ENCODE measurements at places on chromosomes 3 and 15.

- peak; percentile 73 for DNase-seq
Measured at GRCh38 chr15:90956274-90957030, 1.8 kb downstream of the RCCD1 start.

- DNase-seq = no peak
Measured at GRCh38 chr15:82178061-82178460, 84.5 kb downstream of the EFL1 start.

DNA sequence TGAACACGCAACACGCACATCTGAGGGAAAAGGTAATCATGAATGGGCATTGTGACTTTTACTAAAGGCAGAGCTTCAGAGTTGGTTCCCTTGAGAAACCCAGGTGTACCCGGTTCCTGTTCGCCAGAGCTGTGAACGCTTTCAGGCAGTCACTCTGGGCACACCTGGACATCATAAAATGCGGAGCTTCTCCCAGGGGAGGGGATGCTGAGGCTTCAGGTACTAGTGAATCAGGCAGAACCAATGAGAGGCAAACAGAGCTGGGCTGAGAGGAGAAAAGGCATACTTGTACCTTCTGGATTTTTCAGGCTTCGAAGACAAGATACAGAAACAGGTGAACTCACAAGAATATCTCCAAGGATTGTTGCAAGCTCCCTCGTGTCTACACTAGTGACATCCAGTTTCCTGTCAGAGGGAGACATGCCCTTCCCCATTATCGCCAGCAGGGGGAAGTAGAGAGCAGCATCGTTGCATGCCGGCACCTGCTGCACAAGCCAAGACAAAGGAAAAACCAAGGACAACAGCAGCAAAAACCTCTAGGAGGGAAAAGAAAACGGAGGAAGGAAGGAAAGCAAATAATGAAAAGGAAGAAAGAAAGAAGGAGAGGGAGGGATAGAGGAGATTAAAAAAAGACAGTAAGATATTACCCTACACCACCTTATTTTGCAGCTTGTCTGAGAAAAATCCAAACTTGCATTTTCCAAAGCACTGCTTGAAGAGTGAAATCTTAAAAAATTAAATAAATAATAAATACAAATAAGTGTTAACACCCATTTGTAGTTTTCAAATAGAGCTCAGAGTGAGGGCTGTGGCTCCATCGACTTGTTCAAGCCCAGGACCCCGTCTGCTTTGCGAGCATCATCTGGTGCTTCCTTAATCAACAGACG lies 2.0 kb downstream of the AHSG start:
- DNase-seq = peak; percentile 80

DNA sequence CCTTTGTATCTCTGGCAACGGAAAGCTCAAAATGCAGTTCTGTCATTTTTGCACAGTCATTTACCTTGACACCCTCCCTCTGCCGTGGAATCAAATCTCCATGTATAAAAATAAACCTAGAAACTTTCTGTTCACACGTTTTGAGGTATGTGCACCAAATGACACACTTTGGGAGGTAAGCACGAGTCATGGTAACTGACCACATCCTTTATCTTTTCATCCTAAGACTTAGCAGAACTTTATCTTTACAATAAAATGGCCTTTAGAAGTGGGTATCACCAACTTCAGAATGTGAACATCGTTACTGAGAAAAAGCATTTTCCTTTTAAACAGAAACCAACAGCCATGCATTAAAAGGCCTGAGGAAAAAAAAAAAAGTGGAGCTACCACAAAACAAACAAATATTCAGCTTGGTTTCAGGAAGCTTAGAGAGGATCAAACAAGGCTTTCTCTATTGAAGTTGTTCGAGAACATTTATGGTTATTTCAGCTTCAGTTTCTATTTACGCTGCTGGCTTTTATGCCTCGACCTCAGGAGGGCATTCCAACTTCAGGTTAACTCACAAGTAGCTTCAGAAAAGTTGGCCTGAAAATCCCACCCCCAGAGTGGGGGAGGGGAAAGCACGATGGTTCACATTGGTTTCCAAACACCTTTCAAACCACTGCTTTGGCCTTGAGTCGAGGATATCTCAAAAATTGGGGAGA lies 171.1 kb upstream of the ICE2 start:
- DNase-seq = no peak

- no peak for DNase-seq
Measured at GRCh38 chr3:64873400-64873799, 185.6 kb upstream of the ADAMTS9 start.

- no peak for DNase-seq
Measured at GRCh38 chr15:98703126-98703685, 54.9 kb downstream of the IGF1R start.

DNA sequence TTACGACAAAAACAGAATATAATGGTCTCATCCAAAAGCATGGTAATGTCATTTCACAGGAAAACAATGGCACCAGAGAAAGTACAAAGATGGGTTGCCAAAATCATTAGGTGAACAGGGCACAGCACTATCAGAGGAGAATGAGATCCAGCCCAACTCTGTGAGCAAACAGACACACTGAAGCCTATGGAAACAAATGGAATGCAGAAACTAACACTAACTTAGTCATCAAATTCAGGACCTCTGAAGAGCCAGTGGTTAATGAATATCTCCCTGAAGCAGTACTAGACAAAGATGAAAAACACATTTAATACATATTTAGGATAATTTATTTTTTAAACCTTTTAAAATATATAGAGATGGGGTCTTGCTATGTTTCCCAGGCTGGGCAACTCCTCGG lies 14.6 kb upstream of the RPS17 start:
- DNase-seq = no peak

DNA sequence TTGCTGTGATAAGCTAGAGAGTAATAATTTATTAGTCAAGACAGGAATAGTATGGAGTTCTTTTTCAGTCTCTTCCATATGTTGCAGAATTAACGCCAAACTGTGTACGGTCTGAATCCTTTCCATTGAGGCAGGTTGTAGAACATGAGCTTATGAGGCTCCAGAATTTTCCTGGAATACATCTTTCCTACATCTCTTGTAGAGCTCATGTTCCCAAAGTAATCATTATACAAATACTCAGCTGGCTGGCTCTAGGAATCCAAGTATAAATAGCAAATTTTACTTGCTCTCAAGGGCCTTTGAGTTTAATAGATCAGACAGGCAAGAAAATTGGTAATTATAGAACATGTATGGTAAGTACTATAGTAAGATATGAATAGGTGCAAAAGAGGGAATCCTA lies 419.4 kb downstream of the RBMS3 start:
- no peak for DNase-seq

GRCh38 chr15:89926158-89926557 lies 13.4 kb upstream of the ARPIN start:
- DNase-seq = no peak

GRCh38 chr15:22995795-22996194 lies 15.6 kb upstream of the CYFIP1 start:
- no peak for DNase-seq

DNA sequence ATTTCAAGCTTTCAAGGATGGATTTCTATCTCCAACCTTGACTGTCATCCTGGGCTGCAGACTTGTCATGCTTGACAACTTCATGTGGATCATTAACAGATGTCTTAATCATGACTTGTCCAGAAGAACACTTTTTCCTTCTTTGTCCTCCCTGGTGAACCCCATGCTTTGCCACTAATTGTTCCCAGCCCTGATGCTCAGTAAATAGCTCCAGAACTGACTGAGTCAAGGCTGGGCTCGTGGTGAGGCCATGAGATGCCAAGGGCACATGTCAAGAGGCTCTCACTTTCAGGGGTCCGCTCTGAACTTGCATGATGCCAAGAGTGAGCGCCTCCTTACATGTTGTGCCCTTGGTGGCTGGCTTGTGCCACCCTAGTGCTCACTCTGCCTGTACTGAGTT lies 48.9 kb upstream of the KY start:
- DNase-seq = no peak

DNA sequence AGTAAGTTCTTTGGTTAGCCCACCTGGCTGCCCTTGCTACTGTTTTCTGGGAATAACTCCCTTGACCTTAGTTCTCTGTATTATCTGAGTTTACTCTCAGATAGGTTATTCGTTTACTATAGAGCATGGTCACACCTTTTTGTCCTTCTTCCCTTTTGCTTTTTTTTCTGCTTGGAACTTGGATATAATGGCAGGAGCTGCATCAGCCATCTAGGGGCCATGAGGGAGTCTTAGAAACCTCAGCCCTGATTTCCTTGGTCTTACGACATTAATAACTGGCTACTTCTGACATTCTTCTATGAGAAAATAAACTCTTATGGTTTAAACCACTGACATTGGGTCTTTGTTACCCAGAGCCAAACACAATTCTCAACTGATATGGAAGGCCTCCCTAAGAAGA lies 3.4 kb upstream of the SLC51B start:
- no peak for DNase-seq

- no peak for DNase-seq
Measured at GRCh38 chr15:81126892-81127291, 7.2 kb upstream of the CFAP161 start.

DNA sequence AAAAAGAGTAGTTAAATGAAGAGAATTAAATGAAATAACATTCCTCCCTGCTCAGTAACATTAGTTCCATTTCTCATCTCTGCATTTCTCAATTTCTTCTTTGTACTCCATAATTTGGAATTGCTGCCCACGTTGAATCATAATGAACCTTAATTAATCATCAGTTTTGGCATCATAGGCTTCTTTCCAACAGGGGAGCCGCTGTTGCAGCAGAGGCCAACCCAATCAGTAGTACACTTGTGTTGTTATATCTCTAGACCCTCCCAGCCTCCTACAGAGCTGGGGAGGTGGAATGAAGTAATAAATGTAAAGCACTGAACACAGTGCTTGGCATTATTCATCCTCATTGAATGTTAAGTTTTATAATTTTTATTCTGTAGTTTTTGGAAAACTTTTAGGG lies 240.7 kb downstream of the CHST2 start:
- DNase-seq = no peak

- DNase-seq = no peak
Measured at GRCh38 chr3:63056932-63057331, 181.7 kb upstream of the CADPS start.

DNA sequence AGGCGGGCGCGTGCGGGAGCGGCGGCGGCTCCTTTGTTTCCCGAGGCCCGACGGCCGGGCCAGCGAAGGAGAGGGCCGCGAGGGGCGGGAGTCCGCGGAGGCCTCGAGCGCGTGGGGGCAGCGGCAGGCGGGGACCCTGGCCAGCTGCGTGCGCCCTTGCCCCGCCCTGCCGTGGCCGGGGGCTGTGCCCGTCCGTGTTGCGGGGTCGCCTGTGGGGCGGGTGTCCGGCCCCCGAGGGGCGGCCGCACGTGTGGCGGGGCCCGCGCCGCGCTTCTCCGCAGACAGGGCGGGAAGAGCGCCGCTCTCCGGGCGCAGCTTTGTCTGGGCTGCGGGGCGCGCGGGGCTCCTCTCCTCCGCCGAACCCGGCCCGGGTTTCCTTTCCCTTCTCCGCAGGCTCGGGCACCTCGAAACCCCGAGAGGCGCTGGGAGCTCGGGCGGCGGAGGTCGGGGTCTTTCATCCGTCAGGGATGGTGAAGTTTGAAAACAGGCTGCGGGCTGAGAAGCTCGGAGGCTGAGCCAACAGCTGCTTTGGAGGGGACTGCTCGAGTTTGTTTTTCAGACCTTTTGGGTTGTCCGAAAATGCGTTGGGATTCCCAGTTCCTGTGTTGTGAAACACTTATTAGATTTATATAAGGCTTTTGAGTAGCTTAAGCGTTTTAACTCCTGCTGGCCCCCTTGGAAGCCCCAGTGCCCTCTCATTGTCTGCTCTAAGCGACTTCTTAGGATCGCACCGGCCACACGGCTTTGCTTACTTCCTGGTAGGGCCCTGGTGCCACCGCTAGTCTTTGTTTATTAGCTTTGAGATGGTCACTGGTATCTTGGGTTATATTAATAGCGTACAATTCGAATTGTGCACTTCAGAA lies 817 bp downstream of the USP3 start:
- peak; percentile 75 for DNase-seq

- DNase-seq = no peak
Measured at GRCh38 chr3:58411036-58411435, 22.6 kb downstream of the PDHB start.

DNA sequence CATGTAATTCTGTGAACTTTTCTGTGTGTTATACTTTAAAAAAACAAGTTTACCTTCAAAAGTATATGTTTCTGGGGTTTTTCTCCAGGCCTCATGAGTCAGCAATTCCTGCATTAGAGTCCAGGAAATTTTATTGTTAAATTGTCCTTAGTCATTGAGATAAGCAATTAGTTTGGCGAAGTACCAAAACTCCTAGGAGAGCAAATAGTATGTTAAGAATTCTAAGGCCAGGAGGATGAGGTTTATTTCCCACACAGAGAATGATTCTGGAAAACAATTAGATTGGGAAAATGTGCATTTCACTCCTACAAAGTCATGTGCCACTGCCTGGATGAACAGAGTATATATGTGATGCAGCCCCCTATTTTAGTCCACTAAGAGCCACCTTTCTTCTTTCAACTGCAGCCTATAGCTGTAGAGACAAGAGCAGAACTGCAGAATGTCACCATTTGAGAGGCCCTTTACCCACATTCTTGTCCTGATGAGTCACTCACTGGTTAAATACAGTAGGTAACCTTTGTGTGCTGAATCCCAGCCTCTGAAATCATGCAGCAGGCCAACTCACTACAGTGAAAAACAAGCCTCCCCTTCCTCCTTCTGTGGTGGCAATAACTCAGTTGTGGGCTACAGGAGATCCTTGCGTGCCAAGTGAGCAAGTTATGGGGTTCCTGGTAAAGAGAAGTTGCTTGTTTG lies 452.8 kb upstream of the THBS1 start:
- no peak for DNase-seq

DNA sequence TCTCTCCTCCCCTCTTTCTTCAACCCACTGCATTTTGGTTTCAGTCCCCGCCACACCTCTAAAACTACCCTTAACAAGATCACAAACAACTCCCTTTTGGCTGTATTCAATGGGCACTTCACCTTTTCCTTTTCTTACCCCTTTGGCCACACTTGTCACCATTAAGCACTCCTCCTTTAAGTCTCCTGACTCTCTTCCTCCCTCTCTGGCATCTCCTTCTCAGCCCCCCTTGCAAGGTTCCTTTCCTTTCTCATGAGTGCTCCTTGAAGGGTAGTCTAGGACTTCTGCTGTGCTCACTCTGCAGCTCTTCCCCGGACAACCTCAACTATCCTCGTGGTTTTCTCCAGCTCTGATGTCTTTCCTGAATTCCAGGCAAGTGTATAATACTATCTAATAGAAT lies 103.7 kb downstream of the RPL22L1 start:
- no peak for DNase-seq

- peak; percentile 62 for DNase-seq
Measured at GRCh38 chr3:173398111-173398479, 551 bp downstream of the NLGN1 start.

DNA sequence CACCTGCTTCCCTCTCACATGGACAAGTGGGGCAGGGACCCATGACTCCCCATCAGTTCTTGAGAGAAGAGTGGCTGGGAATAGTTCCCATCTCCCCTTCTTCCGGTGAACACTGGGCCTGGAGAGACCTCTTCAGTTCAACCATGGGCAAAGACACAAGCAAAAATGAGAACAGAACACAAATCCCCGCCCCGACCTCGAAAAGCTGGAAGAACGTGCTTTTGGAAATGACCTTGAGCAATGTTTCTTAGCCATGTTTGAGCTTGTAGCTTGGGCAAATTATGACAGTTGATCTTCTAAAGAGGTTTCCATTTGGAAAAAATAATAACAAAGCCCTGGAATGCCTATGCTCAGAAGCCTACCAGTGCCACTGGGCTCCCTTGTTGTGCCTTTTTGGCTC lies 59.0 kb downstream of the FAM174B start:
- DNase-seq = no peak

- DNase-seq = no peak
Measured at GRCh38 chr3:108181172-108181571, 41.1 kb downstream of the IFT57 start.
